ENCODE measurements at places on chromosomes 1 and 21.

DNA sequence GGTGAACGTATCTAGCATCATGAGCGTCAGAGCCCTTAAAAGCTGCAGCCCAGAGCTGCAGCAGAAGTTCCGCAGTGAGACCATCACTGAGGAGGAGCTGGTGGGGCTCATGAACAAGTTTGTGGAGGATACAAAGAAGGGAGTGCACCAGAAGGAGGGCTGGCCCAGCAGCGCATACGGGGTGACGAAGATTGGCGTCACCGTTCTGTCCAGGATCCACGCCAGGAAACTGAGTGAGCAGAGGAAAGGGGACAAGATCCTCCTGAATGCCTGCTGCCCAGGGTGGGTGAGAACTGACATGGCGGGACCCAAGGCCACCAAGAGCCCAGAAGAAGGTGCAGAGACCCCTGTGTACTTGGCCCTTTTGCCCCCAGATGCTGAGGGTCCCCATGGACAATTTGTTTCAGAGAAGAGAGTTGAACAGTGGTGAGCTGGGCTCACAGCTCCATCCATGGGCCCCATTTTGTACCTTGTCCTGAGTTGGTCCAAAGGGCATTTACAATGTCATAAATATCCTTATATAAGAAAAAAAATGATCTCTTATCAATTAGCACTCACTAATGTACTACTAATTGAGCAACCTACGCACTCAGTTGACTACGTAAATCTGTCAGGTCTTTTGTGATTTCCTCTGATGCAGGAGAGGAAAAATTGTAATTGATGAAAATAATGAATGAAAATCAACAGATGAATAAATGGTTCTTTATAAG, 2.8 kb downstream of the CBR1 start:
- no peak for DNase-seq

DNA sequence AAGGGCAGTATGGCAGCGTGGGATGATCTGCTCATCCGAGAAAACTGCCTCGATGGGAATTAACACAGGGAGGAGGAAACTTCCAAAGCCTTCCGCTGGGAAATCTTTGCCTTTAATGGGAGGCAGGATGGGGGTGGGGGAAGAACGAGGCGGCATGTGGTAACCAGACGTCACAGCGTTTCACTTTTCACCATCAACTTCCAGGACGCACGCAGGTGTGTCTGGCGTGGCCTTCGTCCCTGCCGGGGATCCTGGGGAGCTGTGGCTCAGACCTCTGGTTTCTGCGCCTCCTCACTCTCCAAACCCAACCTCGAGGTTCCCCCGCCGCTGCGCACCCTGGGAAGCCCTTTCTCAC, 282 bp downstream of the RSPH1 start:
- no peak for DNase-seq

- no peak for DNase-seq
Observed at GRCh38 chr1:6082430-6082971, 36.8 kb downstream of the KCNAB2 start.

DNA sequence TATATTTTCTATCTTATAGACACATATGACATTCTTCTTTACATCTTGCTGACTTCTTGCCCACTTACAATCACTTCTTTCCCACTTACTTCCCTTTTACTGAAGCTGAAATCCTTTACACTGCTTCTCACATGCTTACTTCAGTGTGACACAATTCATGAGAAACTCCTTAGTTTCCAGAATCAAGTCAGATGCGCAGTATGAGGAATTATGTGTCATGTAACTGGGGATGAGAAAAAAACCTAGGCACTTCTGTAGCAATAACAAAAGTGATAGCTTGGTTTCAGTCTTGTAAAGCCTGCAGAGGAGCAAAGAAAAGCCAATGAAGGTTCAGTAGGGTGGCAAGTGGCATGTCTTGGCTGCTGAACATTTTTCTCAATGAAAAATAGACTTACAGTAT, 566.2 kb upstream of the RGS18 start:
- no peak for DNase-seq

DNA sequence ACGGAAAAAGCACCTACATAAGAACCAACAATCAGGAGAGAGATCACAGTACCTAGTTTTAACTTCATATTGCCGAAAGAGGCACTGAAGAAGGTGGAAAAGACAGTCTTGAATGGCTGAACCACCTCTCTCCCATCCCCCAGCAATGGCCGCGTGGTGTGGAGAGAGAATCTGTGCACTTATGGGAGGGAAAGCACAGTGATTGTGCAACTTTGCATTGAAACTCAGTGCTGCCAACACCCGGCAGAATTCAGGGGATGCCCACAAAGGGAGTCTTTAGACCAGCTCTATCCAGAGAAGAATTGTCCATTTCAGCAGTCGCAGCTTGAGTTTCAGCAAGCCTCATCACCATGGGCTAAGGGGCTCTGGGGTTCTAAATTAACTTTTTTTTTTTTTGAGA, 186.3 kb upstream of the USP25 start:
- no peak for DNase-seq

- DNase-seq, result no peak
Observed at GRCh38 chr1:56137090-56137489, 442.3 kb downstream of the PLPP3 start.

DNA sequence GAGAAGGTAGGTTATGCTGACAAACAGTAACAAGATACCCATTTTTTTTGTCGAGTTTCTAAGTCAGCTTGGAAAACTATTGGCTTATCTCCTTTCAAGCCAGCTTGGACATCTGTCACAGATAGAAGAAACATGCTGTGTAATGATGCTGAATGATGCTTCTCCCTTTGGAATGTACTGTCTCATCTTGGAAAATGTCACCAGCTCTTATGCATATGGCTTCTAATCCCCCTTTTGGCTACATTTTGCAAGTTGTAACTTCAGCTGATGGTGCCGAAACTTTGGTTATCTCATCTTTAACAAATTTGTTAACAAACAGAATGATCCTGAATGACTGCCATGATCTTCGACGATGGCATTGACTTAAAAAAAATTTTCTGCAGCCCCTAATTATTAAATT, 68.8 kb upstream of the ST6GALNAC3 start:
- no peak for DNase-seq

GRCh38 chr1:117638759-117639158, 32.9 kb downstream of the TENT5C start:
- no peak for DNase-seq

- no peak for DNase-seq
Observed at GRCh38 chr21:28883931-28884330, 108.7 kb downstream of the LTN1 start.

GRCh38 chr1:48841966-48842365, 65.3 kb upstream of the BEND5 start:
- no peak for DNase-seq

GRCh38 chr1:228001738-228002535, 4.9 kb upstream of the WNT3A start:
- no peak for DNase-seq

DNA sequence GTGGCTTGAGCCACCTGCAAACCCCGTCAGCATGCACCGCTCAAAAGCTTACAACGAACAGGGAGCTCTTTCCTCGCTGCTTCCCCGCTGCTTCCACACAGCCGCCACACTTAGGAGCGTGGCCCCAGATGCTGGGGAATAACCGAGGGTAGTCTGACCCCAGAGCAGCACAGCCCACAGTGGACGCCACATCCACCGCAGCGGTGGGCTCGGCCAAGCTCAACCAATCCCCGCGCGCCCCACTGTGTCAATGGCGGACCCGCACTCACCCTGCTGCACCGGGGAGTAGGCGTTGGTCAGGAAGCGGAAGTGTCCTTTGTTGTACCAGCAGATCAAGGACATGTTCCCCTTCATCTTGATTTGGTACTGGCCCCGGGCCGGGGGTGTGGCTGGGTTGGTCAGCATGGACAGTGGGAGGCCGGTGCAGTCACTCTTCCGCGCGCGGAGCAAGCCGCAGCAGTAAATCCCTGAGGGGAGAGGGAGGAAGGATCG, 93.5 kb downstream of the PGBD5 start:
- no peak for DNase-seq

DNA sequence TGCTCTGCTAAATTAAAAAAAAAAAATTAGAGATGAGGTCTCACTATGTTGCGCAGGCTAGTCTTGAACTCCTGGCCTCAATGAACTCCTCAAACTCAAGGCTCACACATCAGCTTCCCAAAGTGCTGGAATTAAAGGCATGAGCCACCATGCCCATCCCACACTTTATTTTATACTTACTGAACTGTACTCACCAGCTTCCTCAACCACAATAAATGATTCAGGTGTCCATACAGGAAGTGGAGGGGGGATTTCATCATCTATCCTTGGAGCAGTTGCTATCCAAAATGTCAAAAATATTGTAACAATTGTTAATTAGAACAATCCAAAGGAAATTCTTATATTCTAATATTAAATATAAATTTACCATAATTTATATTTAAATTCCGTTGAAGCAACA, 22.4 kb upstream of the RSBN1 start:
- no peak for DNase-seq

GRCh38 chr1:3117879-3118278, 48.9 kb downstream of the PRDM16 start:
- no peak for DNase-seq

DNA sequence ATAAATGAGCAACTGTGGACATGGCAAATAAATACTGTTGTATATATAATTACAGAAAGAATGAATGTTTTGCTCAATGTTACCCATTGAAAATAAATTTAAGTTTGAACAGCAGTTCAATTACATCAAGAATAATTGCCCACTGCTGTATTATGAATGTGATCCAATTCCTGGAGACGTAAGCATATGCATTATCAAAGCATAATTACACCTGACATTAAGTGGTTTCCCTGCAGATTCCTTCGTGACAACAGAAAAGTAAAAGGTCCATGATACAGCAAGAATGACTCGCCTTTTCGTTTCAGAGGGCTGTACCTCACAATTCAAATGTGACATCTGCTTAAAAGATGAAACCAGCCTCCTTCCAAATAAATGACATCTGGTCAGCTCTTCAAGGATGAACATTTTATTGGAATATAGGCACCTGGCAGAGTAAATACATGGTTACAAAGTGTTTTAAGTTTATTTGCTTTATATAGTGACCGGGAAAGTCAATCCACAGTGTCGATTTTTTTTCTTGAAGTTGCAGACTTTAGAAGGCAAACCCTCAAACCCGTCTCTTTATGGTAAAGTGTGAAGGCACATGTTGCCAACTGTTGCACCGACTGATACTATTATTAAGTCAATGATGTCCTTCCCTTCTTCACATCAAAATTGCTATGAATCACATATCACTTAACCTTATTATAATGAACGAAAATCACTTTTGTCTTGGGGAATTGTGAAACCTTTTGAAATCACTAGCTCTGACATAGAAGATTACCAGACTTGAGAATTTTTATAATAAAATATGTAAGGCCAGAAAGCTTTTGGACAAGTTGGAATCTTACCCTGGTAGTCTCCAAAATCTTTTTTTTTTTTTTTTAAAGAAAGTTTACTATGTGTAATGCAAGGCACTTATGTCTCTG, 36.2 kb upstream of the EDEM3 start:
- no peak for DNase-seq

DNA sequence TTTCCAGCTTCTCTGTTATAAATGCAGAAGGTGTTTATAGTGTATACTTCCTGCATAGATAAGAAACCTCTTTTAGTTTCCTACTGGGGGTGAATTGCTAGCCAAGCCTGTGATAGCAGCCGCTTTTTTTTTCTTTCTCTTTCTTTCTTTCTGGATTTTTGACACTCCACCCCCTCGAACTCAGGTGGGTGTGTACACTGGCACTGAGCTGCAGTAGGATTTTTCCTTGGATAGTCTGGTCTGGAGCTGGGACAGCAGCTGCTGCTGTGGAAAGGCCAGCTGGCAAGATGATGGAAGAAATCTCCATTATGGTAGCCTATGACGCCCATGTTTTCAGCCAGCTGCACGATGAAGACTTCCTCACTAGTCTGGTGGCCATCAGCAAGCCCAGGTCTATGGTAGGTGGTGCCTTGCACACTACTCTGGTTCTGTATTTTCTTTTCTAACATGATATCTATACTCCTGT, 122.5 kb upstream of the CACYBP start:
- no peak for DNase-seq

GRCh38 chr1:12585536-12585935, 32.5 kb downstream of the DHRS3 start:
- DNase-seq, result no peak

DNA sequence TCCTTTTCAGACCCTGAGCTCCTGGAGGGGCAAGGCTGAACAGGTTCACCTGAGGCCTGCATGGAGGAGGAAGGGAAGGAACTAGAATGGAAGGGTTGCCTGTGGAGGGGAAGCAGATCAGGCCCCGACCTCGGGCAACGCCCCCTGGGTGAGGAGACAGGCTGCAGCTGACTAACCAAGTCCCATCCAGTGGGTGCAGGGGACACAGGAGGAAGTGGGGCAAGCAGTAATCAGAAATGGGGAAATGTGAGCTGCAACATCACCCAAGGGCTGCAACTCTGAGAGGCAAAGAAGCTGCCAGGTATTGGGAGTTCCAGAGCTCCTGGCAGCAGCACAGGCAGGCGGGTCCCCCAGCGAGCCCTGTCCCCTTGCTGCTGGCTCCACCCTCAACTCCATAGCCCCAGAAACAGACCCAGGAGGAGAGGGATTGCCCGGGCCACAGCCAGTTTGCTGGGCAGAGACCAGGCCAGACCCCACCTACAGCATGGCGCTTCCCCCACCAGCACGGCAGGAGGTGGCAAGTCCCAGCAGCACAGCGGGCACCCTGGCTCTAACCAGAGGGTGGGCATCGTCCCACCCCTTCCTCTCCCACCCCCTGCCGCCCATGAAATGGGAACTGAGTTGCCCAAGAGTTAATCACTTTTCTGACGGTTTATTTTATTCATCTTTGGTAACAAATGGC, 38.5 kb downstream of the MRPL37 start:
- no peak for DNase-seq

DNA sequence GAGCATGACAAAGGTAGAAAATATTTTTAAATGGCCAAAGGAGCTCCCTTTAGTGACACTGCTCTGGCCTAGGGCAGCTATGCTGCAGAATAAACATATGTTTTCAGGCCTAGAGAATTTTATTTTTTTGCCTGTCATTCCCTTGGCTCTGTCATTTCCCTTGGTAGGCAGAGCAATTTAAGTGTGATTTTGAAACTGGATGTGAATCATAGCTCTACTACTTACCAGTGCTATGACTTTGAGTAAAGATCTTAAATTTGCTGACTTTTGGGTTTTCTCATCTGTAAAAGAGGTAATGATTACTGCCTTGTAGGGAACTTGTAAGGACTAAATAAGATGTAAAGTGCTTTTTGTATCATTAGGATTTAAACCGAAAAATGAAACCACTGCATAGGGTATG, 189.0 kb upstream of the ZRANB2 start:
- DNase-seq, result no peak

GRCh38 chr21:46412521-46413364, 45.9 kb upstream of the DIP2A start:
- no peak for DNase-seq

GRCh38 chr1:44652445-44653106, 21.7 kb downstream of the TMEM53 start:
- DNase-seq, result peak; percentile 63

- no peak for DNase-seq
Observed at GRCh38 chr21:31932470-31932764, 59.6 kb downstream of the HUNK start.

DNA sequence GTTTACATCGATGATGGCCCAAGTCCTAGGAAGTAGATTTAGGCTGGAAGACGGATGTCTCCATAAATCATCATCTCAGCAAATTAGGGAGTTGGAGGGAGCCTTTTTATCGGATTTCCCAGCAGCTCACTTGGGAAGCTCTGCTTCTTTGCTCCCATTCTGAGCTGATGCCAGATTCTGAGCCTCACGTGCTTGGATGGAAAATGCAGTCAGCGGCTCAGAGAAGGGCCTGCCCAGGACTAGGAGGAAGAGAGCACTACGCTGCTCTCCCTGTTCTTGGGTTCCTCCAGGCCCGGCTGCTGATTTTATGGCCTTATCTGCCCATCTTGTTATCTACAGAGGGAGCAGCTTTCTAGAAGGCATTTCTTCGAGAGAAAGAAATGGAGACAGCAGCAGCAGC, 42.0 kb downstream of the UBIAD1 start:
- DNase-seq, result no peak

GRCh38 chr1:240151136-240151735, 59.6 kb downstream of the FMN2 start:
- DNase-seq, result no peak
